Activated CD4-positive, alpha-beta T cell treated with anti-CD3 and anti-CD28 coated beads, Interleukin-10, Interleukin-2, amounts not matched to agents 100 ng/mL and 50 ng/mL, durations not matched to agents 16 hours and 8 hours (primary cell): ENCODE measurements at places on chromosomes 6 and 20.

DNA sequence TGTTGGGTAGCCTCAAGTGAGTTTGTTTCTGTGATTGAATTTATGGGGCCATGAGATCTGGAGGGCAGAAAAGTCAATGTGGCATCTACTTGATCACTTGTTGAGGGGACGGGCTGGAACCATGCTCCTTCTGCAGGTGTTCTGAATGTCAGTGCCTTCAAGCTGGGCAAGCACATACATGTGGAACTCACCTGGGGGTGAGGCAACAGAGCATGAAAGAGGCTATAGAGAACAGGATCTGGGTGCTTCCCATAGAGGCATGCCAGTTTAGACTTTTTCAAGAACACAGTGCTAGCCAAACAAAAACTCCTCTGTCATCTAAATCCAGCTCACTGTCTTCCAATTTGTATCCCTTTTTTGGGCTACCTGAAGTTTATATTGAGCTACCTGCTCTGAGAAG is 77.8 kb upstream of the SLC35B3 start:
- DNase-seq = no peak

GRCh38 chr20:37152284-37152683 is 26.8 kb upstream of the RPN2 start:
- DNase-seq = no peak

GRCh38 chr6:10441004-10441654 is 26.3 kb upstream of the TFAP2A start:
- no peak for DNase-seq

- DNase-seq = no peak
Measured at GRCh38 chr20:33681288-33681687, 4.9 kb downstream of the E2F1 start.

- no peak for DNase-seq
Measured at GRCh38 chr20:10520528-10520927, 85.4 kb downstream of the SLX4IP start.

DNA sequence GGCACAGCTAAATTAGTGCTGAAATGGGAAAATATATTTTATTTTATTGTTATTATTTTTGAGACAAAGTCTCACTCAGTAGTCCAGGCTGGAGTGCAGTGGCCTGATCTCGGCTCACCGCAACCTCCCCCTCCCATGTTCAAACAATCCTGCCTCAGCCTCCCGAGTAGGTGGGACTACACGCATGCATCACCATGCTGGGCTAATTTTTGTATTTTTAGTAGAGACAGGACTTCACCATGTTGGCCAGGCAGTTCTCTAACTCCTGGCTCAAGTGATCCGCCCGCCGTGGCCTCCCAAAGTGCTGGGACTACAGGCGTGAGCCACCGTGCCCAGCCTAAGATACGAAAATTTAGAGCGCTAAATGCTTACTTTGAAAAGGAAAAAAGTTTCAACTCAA is 4.8 kb downstream of the RAB23 start:
- no peak for DNase-seq

DNA sequence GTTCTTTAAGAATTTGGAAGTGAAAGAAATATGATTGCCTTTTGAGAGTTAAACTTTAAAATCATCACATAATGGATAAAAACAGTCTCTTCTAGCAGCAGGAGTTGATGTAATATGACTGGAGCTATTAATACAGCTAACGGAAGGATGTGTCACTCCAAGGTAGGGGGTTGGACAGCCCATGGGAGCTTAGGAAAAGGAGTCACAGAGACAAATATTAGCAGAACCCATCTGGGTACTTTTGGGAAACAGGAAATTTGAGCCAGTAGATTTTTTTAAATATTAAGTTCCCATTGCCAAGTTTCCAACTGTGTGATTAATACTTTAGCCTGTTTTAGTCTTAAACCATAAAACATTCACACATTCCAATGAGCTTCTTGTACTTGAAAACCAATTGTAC is 164.7 kb upstream of the RIMS1 start:
- no peak for DNase-seq

DNA sequence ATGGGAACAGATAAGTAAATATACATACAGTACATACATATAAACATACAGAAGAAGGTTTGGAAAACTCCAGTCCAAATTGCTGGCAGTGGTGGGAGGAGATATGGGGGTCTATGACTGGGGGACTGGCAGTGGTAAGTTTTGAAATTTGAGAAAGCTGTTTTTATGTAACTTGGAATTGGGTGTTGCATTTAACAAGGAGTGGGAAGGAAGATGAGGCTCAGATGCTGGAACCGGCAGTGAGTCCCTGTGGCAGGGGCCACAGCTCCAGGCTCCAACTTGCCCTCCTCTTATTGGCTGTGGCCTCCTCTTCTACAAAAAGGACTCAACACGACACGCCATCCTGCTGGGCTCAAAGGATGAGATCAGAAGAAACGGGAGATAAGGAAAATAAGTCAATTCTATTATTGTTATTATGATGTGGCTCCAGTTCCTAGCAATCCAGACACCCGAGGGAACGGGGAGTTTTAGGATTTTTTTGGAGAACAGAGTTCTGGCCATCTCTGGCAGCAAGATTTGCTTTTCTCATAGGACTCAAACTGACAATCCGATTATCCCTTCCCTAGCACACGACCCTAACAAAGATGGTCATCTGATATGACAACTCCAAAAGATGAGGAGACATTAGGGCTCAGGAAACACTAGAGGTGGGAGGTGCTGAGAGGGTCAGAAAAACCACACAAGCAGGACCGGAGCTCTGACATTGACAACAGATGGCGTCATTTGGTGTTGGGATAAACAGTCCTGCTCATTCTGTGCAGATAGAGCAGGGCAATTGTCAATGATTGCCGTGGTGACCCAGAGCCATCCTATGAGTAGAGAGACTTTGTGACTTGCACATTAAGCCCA is 6.0 kb upstream of the TGM2 start:
- no peak for DNase-seq

- DNase-seq = peak; percentile 25
Measured at GRCh38 chr6:89597988-89598387, 40.6 kb downstream of the LYRM2 start.

DNA sequence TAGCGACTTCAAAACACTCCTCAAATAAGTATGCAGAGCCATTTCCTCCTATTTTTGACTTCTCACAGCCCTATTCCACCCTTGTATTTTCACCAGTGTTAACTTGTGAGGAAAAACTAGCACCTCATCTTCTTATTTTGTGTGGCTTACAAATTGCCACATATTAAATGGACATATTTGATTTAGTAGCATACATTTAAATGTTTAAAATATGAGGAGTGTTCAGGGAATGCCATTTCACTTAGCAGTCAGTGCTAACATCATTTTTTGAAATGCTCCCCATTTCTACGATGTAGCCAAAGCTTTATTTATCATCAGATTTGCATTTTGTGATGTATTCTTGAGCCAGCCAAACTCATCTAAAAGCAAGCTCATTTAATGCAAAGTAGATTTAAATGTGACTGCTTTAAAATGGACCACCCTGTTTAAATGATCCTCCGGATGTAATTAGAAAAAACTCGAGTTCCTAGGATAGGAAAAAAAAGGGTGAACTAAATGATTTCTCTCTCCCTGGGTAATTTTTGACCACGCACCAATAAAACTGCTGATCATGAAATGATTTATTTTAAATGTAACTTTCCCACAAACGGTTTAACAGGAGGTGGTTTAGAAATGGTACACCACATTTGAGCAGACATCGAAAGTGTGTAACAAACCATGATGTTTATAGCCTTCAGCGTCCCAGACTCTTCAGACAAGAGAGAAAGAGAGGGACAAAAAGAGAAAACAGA is 172.6 kb downstream of the CD83 start:
- no peak for DNase-seq

GRCh38 chr6:68039641-68040311 is 595.3 kb upstream of the ADGRB3 start:
- DNase-seq = no peak

DNA sequence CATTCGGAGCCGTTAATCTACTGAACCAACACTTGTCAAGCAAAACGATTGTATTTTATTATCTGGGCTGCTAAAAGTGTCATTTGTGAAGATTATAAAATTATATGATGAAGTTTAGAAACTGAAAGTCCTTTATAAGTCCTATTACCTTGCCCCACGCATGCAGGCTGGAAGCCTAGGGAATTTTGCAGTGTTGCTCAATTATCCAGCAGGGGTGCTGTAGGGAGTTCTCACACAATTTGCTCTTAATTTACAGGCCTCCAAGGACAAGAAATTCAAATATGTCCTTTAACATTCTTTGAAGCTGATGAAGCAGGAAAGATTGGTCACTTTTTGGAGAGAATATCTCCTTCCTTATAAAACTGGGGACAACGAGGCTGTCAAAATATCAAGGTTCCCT is 368.9 kb downstream of the LMBRD1 start:
- DNase-seq = no peak
